HCT116 (cell line): ENCODE measurements at places on chromosomes 7 and 10. TPM values are rescaled to one million over a fixed set of nuclear protein-coding genes. Genes with fewer than 3 reads are reported as not detected.

DNA sequence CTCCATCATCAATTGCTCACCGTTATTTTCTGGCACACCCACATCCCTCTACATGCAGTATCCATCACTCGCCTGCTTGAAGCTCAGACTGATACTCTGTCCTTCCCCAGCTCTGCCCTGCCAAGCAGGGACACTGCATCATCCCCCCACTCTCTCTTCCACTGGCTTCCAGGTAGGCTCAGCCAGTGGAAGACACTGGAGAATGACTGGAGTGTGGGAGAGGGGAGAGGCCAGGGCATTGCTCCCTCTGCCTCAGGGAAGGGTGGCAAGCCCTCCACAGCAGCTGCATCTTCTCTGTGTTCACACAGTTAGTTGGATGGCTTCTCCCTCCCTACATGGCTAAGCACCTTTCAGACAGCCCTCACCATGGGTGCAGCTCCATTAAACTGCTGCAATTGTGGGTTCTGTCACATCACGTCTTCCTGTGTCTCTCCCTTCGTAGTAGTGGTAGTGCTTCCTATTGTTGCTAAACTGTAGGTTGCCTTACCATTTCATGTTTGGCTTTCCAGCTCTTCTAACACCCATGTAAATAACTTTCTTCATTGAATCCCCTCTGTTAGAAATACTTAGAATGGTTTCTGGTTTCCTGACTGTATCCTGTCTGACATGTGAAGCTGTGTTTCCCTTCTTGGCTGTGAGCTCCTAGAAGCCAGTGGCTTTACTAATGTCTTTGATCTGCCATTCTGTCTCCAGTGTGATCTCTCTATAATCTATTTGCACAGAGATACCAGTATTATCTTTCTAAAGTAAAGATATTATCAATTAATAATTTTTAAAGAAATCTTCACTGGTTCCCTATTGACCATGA is 483.7 kb upstream of the LRRN3 start:
- no peak for DNase-seq
- no peaks in the 10 kb centered on the region for H3K4me1 ChIP-seq
- no peak overlapping the region for H3K27ac ChIP-seq
- H3K4me3 ChIP-seq: no peak overlapping the region

DNA sequence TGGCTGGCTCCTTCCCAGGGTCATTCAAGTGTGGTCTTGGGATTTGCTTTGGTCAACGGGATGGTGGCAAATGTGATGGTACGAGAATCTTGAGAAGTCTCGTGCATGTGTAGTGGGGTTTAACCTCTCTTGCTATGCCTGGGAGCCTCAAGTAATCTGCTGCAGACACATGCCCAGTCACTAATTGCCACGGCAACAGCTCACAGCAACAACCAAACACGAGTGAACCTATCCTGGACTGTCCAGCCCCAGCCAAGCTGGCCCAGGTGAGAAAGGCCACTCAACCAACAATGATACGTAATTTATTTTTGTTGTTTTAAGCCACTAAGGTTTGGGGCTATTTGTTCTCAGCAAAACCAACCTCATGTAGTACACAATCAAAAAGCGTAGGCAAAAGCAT is 38.1 kb upstream of the DDC start:
- no peak overlapping the region for H3K27ac ChIP-seq
- no peaks in the 10 kb centered on the region for H3K27me3 ChIP-seq
- no peaks in the 10 kb centered on the region for H3K4me1 ChIP-seq
- no peak overlapping the region for H3K4me3 ChIP-seq

The OR2A1 gene
- not detected for total RNA-seq

DNA sequence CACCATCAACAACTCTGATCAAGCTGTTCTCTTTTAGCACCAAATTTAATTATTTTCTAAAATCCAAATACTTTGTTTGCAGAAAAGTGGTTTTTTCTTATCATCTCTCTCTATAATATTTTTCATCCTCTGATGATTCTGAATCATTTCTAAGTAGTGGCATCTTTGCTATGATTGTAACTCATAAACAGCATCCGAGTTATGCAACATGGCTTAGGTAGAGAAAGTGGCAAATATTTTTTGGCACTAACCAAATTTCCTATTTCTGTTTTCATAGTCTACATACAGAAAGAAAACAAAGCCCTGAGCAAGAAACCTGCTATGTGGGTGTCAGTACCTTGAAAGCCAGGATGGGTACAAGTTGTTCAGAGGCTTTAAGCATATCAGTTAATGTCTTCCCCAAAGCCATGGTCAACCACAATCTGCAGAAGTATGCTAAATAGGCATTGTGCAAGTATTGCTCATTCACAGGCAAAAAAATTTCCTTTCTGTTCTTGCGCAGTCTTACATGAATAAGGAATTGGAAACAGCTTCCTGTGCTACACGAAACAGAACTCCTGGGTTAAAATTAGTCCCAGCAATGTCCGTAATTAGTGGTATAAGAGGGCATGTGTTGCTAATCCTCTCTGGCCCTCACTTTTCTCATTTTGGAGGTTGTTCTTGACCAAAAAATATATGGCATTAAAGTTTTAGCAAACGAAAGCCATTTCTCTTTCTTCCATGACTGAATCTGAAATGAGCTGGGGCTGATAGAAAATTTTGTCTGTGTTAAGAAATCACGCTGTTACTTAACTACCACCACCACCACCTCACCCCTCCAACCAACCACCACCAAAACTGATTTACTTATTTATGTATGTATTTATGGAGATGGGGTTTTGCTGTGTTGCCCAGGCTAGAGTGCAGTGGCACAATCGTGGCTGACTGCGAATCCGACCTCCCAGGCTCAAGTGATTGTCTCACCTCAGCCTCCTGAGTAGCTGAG is 325.6 kb upstream of the MAGI2 start:
- DNase-seq: no peak
- no peak overlapping the region for H3K27ac ChIP-seq
- no peaks in the 10 kb centered on the region for H3K27me3 ChIP-seq
- no peak overlapping the region for H3K4me3 ChIP-seq
- no peaks in the 10 kb centered on the region for H3K36me3 ChIP-seq
- 0 out of 2 replicates have a peak, but pooled peaks cover 3% of the 10 kb centered on the region for H3K4me1 ChIP-seq

- H3K36me3 ChIP-seq: peaks cover 15% of the 10 kb centered on the region
- peak overlapping the region; percentile 57 for H3K27ac ChIP-seq
- peak overlapping the region; percentile 82 for H3K4me3 ChIP-seq
- peaks cover 13% of the 10 kb centered on the region for H3K4me1 ChIP-seq
- DNase-seq: no peak
- H3K27me3 ChIP-seq: no peaks in the 10 kb centered on the region
Observed at GRCh38 chr7:127392182-127392565, 334 bp downstream of the ZNF800 start.

The PON1 gene
- 0.20 TPM for total RNA-seq

- no peak overlapping the region for H3K4me3 ChIP-seq
- no peaks in the 10 kb centered on the region for H3K27me3 ChIP-seq
- H3K4me1 ChIP-seq: no peaks in the 10 kb centered on the region
- no peaks in the 10 kb centered on the region for H3K36me3 ChIP-seq
- no peak for DNase-seq
- H3K27ac ChIP-seq: no peak overlapping the region
Observed at GRCh38 chr7:33152087-33152486, 22.7 kb downstream of the BBS9 start.

The MKX gene
- 27.5 TPM for total RNA-seq

The NHLRC2 gene
- total RNA-seq: 56.3 TPM

GRCh38 chr7:940599-941408 is 13.7 kb downstream of the ADAP1 start:
- peaks cover 25% of the 10 kb centered on the region for H3K4me1 ChIP-seq
- no peak for DNase-seq
- H3K4me3 ChIP-seq: no peak overlapping the region
- no peaks in the 10 kb centered on the region for H3K36me3 ChIP-seq

The HTR5A gene
- not detected for total RNA-seq

The CRPPA gene
- 1.6 TPM for total RNA-seq

- DNase-seq: peak; percentile 73
- H3K36me3 ChIP-seq: peaks cover 28% of the 10 kb centered on the region
- peaks cover 11% of the 10 kb centered on the region; the same call in 1 of the 2 replicates for H3K4me1 ChIP-seq
- peak overlapping the region; percentile 89 for H3K4me3 ChIP-seq
- peak overlapping the region; percentile 83 for H3K27ac ChIP-seq
Observed at GRCh38 chr10:103451091-103451813, 918 bp downstream of the CALHM2 start.

DNA sequence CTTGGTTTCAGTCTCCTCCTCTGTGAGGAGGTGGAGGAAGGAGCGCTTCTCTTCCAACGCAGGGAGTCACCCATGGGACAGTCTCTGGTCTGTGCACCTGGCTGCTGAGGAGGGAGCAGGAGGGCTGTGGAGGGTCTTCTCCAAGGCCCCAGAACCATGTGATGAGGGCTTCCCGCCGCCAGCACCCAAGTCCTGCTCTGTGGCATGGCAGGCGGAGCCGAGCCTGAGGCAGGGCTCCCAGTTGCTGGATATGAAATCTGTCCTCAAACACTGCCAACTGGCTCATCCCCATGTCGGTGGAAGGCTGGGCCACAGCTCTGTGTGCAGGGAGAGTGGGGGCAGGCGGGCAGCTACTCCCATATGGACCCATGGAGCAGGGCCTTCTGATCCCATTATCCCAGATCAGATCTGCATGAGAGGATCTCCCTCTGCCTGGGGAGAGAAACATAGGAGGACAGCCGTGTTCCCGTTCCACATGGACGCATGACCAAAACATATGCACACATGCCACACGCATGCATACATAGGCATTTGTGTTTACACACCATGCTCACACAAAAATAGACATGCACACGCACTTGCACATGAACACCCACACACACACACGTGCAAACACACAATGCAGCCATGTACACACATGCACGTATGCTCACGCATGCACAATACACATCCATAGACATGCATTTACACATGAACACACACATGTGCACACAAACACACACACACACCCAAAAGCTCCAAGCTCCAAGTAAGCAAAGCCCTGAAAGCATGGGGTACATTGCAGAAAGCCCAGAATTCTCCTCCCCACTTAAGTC is 38.8 kb upstream of the EN2 start:
- no peak overlapping the region for H3K27ac ChIP-seq
- no peak for DNase-seq
- H3K36me3 ChIP-seq: no peaks in the 10 kb centered on the region
- no peaks in the 10 kb centered on the region for H3K4me1 ChIP-seq

DNA sequence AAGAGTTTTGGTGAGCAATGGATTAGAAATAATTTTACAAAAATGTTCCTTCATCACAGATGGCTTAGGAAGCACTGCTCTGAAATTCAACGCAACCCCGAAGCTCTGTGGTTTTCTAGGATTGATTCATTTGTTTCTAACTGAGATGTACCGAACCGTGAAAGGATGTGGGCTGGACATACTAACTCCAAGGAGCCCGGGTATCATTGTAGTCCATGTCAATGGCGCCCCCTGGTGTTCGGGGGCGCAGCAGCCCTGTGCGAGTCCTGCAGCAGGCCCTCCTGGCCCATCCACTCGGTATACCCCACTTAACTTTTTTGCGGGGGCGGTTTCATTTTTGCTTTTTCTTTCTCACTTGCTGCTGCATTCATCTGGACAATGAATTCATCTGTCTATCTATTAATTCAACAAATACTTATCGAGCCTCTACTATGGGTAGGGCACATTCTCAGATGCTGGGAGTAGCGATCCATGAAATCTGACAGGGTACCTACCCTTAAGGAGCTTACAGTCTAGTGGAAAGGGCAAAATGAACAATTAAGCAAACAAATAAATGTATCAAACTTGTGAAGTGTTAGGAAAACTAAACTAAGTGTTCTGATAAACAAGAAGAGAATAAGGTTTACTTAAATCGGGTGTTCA is 25.2 kb upstream of the ITPRID1 start:
- no peak overlapping the region for H3K4me3 ChIP-seq
- no peak overlapping the region for H3K27ac ChIP-seq
- H3K36me3 ChIP-seq: no peaks in the 10 kb centered on the region
- DNase-seq: peak; percentile 41

The LRMDA gene
- total RNA-seq: 4.8 TPM

DNA sequence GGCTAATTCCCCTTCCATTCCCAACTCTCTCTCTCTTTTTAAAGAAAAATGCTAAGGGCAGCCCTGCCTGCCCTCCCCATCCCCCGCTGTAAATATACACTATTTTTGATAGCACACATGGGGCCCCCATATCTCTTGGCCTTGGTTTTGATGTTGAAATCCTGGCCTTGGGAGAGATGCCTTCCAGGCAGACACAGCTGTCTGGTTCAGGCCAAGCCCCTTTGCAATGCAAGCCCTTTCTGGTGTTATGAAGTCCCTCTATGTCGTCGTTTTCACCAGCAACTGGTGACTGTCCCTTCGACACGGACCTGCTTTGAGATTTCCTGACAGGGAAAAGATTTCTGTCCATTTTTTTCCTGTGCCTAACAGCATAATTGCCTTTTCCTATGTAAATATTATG is 3.0 kb downstream of the ADRA2A start:
- no peak overlapping the region for H3K4me3 ChIP-seq
- H3K27me3 ChIP-seq: peaks cover 11% of the 10 kb centered on the region; the same call in 1 of the 2 replicates
- DNase-seq: no peak
- no peak overlapping the region for H3K27ac ChIP-seq
- H3K36me3 ChIP-seq: no peaks in the 10 kb centered on the region
- H3K4me1 ChIP-seq: no peaks in the 10 kb centered on the region; the same call in 1 of the 2 replicates

The GARIN1A gene
- total RNA-seq: 0.49 TPM

The AKR1C2 gene
- total RNA-seq: 0.25 TPM

DNA sequence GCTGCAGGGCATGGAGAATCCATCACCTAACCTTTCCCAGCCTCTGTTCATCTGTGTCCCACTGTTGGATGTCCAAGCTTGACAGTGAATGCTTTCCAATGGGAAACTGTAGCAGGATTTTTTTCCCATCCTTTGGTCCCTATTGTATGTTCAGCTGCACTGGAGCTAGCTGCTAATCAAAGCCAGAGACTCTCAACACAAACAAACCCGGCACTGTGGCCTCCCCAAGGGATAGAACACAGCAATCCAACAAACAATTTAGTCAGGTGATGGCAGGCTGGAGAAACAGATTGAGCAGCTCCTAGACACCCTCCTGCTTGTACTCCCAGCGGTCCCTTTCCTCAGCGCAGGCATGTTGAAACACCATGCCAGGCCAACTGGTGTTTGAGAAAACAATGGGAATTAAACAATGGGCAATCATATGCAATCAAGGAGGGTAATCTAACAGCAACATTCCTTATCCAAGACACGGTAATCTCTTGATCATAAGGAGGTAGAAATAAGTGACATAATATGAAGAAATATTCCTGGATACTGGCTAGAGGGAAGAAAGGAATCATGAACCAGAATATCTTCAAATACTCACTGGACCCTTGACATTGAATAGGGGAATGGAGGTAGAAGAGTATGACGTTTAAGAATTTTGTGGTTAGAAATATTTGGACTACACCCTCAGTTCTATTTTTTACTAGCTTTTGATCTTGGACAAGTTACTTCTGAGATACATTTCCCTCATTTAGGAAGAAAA is 15.0 kb downstream of the PTN start:
- H3K4me3 ChIP-seq: no peak overlapping the region
- no peak for DNase-seq
- H3K27ac ChIP-seq: no peak overlapping the region
- no peaks in the 10 kb centered on the region for H3K36me3 ChIP-seq
- no peaks in the 10 kb centered on the region for H3K4me1 ChIP-seq

DNA sequence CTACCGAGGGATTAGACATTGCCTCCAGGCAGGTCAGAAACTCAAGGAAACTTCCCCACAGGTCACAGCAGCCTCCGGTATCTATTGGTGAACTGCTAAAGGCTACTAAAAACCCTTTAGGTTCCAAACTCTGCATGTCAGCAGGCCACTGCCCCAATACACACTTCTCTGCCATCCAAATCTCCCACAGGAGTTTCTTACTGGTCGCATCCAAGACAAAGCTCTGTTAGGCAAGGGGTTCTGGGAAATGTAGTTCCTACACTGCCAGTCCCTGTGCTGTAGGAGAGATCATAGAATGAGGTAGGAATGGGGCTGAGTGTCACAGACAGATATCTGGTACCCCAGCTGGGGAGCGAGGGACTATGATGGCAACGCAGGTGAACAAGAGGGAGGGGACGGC is 757.0 kb upstream of the C7orf33 start:
- DNase-seq: no peak
- H3K4me3 ChIP-seq: no peak overlapping the region
- H3K4me1 ChIP-seq: no peaks in the 10 kb centered on the region
